Fibroblast of upper back skin (primary cell): ENCODE measurements at places on chromosomes 5 and 9.

GRCh38 chr5:107472620-107473064, 198.1 kb downstream of the EFNA5 start:
- DNase-seq: no peak

DNA sequence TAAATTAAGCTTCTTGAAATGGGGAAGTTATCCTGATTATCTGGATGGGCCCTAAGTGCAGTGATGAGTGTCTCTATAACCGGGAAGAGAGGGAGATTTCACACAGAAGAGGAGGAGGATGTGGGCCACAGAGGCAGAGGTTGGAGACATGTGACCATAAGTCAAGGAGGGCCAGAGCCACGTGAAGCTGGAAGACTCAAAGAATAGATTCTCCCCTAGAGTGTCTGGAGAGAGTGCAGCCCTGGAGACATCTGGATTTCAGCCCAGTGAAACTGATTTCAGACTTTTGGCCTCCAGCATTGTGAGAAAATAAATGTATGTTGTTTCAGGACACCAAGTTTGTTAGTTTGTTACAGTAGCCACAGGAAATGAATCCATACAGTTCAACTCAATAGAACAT, 442.9 kb downstream of the NTRK2 start:
- no peak for DNase-seq

DNA sequence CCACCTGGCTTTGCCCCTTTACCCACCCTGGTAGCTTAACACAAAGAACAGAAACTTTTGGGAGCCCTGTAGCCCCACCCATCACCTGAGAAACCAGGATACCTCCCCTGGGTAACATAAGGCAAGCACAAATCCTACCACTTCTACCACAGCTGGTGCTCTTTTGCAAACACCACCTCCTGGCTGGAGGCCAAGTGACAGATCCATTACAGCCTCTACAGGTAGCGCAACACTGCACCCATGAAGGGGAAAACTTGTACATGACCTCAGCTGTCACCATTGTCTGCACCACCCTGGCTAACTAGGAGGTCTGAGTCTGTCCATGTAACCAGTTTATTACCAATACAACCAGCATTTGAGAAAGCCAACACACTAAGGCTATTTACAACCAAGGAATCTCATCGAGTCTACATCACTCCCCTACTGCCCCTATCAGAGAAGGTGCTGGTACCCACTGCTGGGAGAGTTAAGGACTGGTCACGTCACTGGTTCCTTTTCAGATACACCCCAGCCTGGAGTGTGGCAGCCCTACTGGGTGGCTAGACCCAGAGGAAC, 128.6 kb downstream of the PJA2 start:
- DNase-seq: no peak

GRCh38 chr5:64861281-64861680, 92.6 kb downstream of the CWC27 start:
- DNase-seq: no peak

- DNase-seq: peak; percentile 61
Observed at GRCh38 chr9:79325501-79325900, 246.3 kb upstream of the TLE4 start.

GRCh38 chr9:132183134-132183533, 21.3 kb downstream of the NTNG2 start:
- no peak for DNase-seq

- DNase-seq: no peak
Observed at GRCh38 chr5:76490960-76491359, 87.9 kb downstream of the IQGAP2 start.

GRCh38 chr5:41364346-41364745, 146.1 kb downstream of the PLCXD3 start:
- DNase-seq: no peak

DNA sequence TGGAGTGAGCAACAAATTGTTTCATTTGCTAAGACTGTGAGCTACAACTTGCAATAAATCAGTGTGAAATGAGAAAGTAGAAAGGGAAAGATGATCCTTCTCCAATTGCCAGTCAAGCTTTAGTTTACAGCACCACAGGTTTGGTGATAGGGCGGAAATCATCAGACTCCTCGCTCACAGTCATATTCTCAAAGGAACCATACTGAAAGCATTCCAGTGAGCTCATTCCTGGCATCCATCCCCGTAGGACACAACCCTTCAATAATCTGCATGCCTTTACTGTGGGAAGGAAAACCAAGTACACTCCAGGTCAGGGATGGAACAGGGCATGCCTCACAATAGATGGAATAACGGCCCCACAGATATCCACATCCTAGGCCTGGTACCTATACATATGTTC, 80.7 kb downstream of the FSTL4 start:
- peak; percentile 79 for DNase-seq

DNA sequence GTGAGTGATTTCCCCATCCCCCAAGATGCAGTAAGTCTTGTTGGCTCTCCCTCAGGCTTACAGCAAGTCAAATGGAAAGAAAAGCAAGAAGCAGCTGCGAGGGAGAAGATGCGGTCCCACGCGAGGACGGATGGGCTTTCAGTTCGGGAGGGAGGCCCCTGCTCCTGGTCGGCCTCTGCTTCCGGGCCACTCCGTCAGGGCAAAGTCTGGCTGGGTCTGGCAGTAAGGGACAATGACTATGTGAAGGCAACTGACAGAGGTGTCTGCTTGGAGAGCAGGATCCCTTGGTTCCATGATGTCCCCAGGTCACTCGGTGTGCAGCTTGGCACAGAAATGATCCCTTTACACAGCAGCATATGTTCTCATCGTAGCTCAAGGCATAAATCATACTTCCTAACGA, 146.7 kb downstream of the HSPA4 start:
- no peak for DNase-seq

GRCh38 chr9:28034242-28034641, 461.0 kb upstream of the C9orf72 start:
- DNase-seq: no peak

DNA sequence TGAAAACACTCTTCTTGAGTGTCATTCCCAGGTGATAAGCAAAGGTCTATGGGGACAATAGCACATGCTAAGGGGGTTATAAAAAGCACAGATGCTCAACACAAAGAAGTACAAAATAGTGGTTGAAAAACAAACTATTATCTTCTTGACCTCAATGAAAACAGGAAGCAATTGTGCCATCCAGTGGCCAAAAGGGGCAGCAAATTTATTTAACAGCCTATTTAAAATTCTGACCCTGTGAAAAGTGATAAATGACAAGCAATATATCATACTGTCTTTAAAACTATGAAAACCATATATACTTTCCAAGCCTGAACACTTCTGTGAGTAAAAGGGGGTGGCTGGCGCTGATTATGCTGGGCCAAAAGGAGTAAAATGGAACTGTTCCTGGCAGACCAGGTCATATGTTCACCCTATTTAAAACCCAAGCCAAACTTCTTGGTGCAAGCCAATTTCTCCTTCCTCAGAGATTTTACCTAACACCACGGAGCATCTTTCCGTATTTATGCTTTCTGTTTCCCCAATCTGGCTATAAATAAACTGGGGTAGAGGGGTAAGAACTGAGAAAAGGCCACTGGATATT, 29.7 kb downstream of the TEX10 start:
- DNase-seq: peak; percentile 44

DNA sequence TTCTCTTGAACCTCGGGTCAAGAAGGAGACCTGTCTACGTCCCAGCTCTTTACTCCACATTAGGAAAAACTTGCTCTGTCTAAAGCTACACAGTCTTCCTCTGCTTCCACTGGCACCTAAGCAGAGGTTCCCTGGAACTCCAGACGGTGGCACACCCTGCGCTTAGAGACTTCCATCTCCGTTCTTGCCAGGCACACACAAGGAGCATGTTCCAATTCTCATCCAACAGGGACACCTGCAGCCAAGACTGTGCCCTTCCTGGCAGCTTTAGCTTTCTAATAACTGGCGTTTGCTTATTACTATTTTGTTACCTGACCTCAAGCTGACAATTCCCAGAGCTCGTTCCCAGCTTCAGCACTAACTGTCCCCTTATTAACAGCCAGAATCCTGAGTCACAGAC, 16.0 kb downstream of the CAPSL start:
- no peak for DNase-seq

DNA sequence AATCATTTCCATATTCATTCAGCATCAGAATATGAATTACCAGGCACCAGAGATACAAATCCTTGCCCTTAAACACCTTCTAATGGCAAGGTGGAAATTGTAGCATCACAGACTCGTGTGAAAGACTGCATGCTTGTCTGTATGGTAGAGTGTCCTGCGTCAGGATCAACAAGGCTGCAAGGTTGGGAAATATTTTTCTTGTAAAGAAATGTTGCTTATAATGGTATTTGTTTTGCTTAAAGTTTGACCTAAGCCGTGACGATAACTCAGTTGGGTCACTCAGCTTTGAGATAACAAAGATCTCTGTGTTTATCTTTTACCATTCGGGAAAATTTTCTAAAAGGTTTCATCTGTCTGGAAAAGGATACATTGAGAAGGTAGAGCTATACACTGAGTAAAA, 87.6 kb downstream of the BASP1 start:
- no peak for DNase-seq

DNA sequence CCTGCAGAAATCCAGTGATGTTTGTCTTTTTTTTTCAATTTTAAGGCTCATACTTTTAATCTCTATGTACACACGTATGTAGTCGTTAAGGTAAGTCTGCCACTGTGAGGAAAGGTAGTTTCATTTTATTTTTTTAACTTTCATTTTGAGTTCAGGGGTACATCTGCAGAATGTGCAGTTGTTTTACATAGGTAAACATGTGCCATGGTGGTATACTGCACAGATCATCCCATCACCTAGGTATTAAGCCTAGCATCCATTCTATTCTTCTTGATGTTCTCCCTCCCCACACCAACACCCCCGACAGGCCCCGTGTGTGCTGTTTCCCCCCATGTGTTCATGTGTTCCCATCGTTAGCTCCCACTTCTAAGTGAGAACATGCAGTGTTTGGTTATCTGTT, 19.7 kb downstream of the MUSK start:
- no peak for DNase-seq

GRCh38 chr5:166942948-166943347, 1348.5 kb upstream of the WWC1 start:
- DNase-seq: no peak

DNA sequence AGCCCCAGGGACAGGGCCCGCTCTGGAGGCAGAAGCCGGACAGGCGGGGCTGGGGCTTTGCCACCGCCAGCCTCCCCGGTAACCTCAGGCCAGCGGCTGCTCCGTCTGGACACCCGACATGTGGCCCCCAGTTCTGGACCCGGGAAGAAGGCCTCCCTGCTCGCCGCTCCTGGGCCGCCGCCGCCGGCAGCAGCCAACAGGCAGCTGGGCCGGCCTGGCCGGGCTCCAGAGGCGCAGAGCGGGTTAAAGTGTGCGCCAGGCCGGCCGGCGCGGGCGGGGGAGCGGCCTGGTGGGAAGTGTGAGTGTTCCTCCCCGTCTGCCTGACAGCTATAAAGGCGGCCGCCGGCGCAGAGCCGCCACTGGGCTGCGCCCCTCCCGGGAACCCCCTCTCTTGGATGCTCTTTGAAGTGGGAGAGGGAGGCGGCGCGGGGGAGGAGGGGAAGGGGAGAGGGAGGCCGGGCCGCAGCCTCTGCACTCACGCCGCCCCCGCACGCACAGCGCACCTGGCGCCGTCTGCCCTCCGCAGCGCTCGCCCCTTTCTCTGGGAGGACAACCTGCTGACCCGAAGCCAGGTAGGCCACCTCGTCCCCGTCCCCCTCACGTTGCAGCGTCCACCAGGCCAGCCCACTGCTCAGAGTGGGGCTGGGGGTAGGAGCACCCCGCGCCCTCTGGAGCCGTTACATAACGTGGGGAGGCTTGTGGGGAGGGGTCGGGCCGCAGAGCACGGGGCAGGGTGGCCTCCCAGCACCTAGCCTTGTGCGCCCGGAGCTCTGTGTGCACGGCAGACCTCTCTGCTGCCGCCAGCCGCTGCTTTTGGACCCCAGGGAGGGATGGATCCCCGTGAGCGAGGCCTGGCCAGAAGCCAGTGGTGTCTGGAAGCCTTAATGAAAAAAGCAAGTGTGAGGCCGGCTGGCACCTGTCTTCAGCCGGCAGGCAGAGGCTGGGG, at the start of gene ADAMTSL2:
Gene ADAMTSL2 (plus strand): TSS at position 359 of the 946 bp plus-strand sequence. CDS start 2,009 bp downstream, outside the sequence.
- DNase-seq: peak; percentile 36

- no peak for DNase-seq
Observed at GRCh38 chr9:93619272-93619775, 42.9 kb downstream of the PHF2 start.

DNA sequence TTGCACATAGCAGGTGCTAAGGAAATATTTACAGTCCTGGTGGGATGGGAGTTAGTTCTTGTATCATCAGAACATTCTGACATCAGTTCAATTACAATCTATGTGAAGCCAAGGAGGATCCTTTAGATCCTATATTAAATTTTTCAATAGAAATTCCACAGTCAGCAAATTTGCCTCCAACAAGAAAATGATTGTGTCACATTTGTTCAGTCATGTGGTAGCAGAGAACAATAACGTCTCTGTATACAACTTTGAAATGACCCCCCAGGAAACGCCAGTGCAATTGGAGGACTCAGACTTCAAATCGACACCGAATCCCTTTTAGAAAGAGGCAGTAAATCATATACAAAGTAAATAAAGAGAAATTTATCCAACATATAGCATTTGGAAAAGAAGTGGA, 392.1 kb downstream of the DTWD2 start:
- no peak for DNase-seq

DNA sequence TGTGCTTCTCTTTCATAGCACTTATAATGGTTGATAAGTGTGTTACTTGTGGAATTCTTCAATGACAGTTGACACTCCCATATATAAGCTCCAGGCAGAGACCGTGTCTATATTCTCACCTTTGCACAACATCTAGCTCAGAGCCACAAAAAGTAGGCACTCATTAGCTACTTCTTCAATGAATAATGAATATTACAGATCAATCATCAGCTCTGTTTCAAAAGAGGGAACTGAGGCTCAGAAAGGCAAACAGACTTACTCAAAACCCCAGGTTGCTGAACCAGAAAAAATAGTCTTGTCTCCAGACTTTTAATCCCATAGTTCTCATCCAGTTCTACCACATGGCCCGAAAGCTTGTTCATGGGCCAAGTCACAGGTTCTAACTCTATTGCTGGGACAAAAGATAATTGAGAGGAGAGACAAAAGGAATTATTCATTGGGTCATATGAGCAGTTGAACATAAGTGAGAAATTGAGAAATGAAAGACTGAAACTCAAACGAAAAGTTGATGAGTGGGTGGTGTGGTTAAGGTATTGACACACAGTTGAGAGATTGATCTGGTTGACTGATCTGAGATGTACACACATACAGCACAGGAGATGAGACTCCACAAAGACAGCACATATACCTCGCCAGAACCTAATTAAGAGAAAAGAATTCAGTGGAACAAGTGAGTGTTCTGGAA, 381.6 kb downstream of the EFNA5 start:
- DNase-seq: no peak

DNA sequence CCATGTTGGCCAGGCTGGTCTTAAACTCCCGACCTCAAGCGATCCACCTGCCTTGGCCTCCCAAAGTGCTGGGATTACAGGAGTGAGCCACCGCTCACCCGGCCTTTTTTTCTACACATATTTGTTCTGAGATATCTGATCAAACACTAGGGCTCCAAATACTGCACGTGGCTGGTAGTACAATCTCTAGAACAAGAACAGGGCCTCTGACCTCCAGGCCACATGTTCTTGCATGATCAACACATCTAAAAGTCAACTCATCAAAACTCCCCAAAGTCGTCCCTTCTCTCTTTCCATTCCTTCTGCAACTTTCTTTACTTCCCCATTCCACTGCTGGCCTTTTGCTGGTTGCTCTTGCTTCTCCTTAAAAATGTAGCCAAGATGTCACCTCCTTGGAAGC, 113.3 kb upstream of the LHFPL2 start:
- DNase-seq: no peak

- DNase-seq: no peak
Observed at GRCh38 chr9:134101623-134102149, 33.9 kb upstream of the BRD3 start.

GRCh38 chr5:115461506-115462290, 82.9 kb downstream of the FEM1C start:
- peak; percentile 90 for DNase-seq
